Stimulated activated CD8-positive, alpha-beta memory T cell treated with anti-CD3 and anti-CD28 coated beads, Interleukin-4, amount 100 ng/mL, for 1 hour (primary cell): ENCODE measurements at places on chromosomes 16 and 17.
A peak's percentile ranks its signal among the peaks of the same experiment; 100 is the strongest.

DNA sequence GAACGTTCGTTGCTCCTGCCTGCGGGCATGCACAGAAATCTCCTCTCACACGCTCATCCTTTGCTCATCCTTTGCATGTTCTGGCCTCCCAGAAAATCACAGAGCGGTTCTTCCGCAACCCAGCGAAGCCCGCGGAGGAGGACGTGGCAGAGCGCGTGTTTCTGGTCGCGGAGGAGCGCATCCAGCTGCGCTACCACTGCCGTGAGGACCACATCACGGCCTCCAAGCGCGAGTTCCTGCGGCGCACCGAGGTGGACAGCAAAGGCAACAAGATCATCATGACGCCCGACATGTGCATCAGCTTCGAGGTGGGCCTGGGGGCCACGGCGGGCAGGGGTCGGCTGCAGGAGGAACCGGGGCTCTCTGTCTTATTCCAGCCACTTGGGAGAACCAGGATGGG lies 9.6 kb upstream of the KATNB1 start:
- DNase-seq: no peak

DNA sequence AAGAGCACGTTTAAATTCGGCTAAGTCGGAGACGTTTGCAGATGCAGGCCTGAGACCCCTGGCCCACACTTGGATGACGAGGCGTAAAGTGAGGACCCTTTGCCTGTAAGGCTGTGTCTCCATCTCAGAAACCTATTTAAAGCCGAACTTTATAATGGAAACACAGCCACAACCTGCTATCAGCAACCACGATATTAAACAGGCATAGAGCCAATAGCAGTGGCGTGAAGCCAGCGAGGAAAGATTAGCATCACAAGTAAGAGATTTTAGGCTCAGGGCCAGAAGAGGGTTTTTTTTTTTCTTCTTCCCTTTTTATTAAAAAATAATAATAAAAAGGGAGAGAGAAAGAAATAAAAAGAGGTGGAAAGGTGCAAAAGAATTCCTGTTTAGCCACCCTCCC lies 111.3 kb upstream of the NOL11 start:
- no peak for DNase-seq

DNA sequence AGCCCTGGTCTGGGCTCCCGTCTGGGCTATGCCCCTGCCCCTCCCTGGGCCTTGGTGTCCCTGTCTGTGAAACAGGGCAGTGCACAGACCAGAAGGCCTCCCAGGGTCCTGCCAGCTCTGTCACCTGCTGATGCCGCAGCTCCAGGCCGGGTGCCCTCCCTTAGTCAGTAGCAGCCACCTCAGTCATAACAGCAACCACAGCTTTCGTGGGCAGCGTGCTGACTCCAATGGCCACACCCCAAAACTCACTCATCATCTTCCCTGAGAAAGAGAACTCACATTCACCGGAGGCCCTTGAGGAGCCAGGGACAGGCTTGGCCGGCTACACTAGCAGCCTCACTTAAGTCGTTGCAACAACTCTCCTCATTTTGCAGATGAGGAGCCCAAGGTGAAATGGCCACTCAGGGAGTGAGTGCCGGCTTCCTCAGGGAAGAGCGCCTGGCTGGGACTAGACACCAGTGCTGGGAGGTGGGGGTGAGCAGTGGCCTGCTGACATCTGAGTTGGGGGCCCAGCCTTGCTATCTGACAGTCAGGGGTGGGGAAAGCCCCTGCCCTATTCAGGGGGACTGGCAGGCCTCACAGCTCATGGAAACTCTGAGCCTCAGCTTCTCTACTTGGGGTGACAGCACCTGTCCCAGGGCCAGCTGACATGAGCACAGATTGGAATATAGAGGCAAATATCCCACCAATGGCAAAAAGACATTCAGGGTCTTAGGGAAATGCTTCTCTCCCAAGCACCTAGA lies 22.6 kb downstream of the SLC5A10 start:
- no peak for DNase-seq

GRCh38 chr16:46789499-46790414 lies 41.2 kb downstream of the C16orf87 start:
- DNase-seq: peak; percentile 42

DNA sequence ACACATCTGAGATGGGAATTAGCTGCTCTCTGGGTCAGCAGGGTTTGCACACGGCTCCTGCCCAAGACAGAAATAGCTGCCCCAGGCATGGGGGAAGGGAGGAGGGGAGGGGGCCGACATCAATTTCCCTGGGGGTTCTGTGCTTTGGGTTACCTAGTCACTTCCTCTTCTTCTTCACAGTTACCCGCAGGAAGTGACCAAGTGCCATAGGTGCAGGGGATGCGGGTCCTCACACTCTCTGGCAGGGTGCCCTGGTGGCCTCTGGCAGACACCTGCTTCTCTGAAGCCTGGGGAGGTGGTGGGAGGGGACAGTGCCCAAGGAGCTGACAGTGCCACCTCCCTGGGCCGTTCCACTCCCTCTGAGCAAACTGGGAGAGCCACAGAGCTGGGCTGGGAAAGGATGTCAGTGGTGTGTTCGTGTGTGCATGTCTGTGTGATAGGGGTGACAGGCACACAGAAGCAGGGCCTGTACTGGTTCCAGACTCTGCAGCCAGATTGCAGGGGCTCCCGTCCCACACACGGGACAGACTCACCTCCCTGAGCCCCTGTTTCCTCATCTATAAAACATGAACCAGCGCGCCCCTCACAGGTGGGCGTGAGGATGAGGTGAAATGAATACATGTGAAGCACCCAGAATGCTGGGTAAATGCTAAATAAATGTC lies 18.2 kb downstream of the SCN4A start:
- DNase-seq: no peak

DNA sequence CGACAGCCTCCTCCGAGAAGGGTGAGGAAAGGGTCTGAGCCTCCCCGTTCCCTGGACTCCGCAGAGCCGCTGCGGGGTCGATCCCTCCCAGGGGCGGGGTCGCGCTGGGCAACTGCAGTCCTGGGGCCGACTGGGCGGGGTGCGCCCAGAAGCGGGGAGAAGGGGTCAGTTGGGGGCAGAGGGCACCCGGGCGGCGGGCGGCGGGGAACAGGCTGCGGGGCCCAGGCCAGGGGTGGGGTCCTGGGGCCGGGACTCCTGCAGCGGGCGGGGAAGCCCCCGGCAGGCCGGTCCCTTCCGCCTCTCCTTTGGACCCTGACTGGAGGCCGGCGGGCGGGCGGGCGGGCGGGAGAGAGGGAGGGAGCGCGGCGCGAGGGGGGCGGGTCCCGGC lies 352 bp downstream of the GGNBP2 start:
- no peak for DNase-seq

DNA sequence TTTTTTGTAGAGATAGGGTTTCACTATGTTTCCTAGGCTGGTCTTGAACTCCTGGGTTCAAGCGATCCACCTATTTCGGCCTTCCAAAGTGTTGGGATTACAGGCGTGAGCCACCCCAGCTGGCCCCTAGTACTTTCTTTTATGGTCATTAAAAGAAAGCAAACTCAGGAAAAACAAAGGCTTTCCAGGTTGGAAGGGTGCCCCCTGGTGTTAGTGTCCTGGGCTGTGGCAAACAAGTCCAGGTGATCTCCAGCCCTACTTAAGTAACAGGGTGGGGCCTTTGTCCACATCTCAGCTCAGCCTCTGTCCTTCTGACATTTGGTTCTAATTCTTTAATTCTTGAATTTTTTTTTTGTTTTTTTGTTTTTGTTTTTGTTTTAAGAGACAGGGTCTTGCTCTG lies 6.9 kb downstream of the IGFBP4 start:
- DNase-seq: no peak

GRCh38 chr17:42682722-42683403 lies 532 bp downstream of the CNTNAP1 start:
- no peak for DNase-seq

GRCh38 chr16:74304164-74304834 lies 7.7 kb downstream of the PSMD7 start:
- DNase-seq: no peak

GRCh38 chr17:37261286-37261685 lies 114.5 kb upstream of the C17orf78 start:
- no peak for DNase-seq

- no peak for DNase-seq
These were observed 192.2 kb upstream of the CDH11 start for GRCh38 chr16:65313936-65314626.

- DNase-seq: no peak
These were observed 10.8 kb downstream of the IGFBP4 start for GRCh38 chr17:40453881-40454612.

DNA sequence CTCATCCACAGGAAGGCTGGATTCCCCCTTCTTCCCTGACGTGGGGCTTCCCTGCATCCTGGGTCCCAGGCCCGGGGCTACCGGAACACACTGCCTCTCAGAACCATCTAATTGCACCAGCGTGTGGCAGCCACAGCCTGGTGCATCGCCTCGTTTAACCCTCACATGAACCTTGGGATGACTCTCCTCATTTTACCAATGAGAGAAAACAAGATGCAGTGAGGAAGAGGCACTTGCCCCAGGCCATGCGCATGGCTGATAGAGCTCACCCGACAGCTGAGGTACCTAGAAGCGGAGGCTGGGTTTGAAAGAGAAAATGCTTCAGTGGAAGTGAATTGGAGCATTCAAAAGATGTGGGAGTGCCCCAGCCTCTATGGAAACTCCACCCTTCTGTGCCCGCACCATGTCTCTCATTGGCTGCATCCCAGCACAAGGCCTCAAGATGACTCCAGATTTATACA lies 162.3 kb downstream of the KATNIP start:
- no peak for DNase-seq

DNA sequence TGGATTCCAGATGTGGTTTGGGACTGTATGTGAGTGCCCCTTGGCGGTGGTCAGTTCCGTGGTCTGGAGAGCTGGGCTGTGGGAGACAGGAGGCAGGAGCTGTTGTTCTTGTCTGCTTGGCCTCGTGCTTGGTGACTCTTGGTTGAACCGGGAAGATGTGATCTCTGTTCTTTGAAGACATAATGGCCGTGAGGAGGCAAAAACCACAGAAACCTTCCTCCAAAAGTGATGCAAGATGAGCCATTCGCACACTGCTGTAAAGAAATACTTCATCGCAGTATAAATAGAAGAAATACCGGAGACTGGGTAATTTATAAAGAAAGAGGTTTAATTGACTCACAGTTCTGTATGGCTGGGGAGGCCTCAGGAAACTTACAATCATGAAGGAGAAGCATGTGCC lies 128.8 kb downstream of the RAP1GAP2 start:
- DNase-seq: no peak

- no peak for DNase-seq
These were observed 21.0 kb upstream of the EVPL start for GRCh38 chr17:76048025-76048605.

DNA sequence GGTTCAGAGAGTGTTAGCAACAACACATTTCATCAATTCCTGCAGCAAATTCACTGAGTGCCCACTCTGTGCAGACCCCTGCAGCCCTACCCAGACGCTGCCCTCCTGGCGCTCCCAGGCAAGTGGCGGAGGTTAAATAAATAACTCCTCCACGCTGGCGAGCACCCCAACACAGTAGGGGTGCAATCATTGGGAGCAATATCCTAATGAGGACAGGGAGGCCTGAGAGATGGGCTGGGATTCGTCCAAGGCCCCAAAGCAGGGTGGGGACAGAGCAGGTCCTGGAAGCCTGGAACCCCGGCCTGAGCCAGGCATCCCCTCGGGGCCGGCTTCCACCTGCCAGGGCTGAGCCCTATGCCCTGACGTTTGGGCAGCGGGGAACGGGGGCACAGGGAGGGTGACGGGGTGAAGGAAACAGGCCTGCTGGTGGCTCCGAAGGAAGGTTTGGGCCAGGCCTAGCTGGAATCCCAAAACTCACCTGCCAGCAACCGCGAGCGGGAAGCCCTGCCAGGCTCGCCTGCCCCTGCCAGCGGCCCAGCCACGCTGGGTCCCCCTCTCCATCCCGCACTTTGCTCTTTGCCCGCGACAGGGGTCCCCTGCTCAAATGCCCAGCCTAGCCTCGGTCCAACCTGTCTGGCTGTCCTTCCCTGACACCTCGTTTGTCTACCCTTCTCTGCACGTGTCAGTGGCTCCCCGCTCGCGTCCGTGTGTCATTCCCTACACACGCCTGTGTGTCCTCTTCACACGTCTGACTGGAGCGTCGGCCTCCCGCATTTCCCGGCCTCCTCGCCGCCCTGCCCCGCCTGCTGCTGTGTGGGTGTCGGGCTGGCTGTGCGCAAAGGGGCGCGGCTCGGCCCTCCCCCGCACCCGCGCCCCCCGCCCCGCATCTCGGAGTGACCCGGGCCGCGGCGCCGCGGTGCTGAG lies 721 bp upstream of the BEAN1 start:
- no peak for DNase-seq

DNA sequence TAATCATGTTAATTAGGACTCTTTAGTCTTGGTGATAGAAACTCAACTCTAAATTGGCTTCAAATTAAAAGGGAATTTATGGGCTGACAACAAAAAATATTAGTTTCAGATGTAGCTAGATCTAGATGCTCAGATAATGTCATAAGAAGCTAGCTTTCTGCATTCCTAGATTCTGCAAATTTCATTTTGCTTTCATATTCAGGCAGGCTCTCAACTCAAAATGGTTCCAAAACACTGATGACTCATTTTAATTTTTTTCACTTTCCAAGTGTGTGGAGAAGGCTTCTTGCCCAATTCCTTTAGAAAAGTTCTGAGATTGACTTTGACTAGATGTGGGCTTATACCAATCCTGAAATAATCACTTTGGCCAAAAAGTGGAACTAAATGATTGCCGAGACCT lies 236.7 kb upstream of the GOT2 start:
- DNase-seq: no peak
